ENCODE measurements at places on chromosomes 6 and 20.

GRCh38 chr6:168385858-168386735 lies 54.9 kb upstream of the SMOC2 start:
- no peak for DNase-seq

DNA sequence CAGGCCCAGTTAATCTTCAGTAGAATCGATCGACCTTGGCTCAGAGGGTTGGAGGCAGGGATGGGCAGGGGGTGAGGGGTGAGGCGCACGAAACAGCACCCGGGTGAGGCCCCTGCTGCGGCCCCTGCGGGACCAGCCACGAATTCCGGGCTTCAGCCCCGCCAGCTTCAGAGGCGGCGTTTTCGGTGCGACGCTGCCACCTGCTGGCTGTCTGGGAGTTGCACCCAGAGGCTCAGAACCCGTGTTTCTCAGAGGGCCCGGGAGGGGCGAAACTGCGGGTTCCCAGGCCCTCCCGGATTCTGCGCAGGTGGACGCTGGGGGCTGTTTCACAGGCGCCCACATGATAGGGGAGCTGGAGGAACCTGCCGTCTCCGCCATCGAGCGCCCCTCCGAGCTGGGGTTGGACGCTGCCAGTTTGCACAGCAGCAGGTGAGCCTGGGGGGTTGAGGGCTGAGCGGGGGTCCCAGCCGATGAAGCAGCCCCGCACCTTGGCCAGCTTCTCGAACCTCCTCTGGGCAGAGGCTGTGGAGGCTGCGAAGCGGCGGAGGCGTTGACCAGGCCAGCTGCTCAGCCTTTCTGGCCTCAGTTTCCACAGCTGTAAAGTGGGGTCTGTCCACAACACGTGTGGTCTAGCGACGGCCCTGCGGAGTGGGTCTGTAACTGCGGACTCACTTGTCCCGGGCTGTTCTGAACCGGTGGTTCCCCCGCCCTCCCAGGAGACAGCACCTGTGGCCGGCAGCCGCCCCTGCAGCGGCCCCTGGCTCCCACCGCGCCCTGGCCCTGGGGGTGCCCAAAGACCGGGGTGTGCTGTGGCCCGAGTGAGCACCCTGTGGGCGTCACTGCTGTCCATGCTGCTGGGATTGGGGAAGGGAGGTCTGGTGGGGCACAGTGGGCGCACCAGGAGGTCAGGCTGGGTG lies 2.5 kb upstream of the BHLHE23 start:
- DNase-seq = peak; percentile 88

DNA sequence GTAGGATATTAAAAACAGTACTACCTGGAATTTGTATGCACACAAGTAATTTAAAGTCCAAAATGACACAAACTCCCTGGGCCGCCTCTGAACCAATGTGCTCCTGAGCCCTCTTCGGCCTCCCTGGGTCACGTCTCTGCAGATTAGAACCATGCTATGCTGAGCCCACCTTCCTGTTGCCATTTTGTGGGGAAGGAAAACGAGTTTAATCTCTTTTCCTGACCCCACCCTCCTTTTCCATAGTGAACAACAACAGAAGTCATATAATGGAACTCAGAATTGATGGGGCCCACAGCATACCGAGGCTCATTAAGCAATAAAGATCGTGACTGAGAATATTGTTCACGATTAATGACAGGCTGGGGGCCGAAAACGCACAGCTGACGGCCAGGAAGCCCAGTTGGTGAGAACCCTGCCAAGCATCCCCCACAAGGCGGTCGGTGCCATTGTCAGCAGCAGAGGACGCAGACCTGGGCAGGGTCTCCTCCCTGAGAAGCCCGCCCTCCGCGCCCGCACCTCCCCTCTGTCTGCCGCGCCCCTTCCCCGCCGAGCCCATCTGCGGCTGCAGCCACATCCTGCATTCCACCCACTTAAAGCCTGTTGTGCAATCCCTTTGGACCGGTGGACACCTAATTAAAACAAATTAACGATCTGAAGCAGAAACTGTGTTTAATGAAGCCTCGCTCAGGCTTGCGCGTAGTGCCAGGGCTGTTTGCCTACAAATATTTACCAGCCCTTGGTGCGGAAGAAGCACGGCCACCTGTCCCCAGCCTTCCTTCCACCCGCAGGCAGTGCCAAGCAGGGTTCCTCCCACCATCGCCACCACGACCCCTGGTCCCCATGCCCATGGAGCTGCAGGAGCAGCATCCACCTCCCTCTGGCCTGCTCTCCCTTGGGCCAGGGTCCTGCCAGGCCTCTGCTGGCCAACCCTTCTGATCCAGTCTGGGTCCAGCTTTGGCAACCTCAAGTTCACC lies 68.1 kb downstream of the DLL1 start:
- DNase-seq = no peak

DNA sequence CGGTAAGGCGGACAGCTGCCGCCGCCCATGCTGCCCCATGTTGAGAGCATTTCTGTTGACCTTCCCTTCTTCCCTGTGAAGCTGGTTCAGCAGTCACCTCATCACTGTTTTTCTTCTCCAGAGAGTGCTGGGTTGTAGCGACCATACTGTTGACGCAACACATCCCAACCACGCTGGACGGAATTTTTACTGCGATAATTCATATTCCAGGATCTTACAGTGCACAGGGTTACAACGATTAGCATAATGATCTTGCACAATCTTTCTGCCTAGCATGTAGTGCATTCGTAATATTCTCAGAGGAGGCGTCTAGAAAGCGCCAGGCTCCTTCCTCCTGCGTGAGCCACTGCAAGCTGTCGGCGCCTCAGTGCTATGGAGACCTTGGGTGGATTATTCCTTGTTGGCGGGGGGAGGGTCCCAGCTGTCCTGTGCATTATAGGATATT lies 137.0 kb downstream of the MTHFD1L start:
- DNase-seq = no peak

Data from activated T-cell treated with anti-CD3 and anti-CD28 coated beads, Interleukin-2, amount 50 U/mL, for 72 hours (primary cell).